ENCODE measurements at places on chromosomes 5 and 9.

DNA sequence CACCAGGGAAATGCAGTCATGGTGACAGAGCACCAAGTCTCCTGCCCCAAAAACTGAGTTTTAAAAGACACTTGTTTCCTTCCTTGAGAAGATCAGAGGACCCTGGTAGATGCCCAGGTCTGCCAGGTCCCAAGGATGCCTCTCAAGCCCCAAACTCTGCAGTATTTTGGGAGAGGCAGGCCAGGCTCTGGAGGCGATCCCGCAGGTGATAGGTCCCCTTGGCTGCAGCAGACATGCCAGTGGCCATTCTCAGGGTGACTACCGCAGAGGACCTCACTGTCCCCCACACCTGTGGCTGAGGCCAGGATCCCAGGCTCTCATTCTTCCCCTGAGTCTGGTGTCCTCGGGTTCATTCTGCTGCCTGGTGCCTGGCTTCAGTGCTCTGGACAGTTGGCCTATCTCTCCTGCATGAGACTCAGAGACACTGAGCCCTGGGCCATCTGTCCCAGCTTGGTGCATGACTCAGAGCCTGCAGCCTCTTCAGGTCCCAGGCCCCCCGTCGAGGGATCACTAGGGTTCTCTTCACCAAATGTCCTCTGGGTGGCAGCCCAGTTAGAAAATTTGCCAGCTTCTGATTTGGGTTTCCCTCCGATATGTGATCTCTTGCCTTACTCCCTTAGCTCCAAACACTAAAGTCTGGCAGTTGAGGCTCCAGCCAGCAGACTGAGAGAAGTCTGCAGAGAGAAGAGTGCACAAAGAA, 59.7 kb upstream of the GARNL3 start:
- DNase-seq = no peak

- no peak for DNase-seq
Observed at GRCh38 chr9:120030847-120031246, 549.1 kb downstream of the CDK5RAP2 start.

DNA sequence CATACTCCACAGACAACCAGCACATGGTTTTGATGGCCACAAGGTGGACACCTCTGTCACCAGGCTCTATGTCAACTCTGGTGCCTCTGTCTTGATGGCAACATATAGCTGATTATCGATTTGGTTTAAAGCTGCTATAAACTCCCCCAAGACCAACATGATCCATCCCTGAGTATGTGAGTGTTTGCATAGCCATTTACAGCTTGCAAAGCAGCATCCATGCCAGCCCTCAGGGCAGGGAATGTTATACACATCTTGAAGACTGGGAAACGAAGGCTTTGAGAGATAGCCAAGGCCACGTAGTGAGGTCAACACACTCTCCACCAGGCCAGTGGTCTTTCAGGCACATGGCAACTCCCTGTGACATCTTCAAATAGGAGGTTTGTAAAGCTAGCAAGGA, 40.3 kb upstream of the BRINP1 start:
- no peak for DNase-seq

DNA sequence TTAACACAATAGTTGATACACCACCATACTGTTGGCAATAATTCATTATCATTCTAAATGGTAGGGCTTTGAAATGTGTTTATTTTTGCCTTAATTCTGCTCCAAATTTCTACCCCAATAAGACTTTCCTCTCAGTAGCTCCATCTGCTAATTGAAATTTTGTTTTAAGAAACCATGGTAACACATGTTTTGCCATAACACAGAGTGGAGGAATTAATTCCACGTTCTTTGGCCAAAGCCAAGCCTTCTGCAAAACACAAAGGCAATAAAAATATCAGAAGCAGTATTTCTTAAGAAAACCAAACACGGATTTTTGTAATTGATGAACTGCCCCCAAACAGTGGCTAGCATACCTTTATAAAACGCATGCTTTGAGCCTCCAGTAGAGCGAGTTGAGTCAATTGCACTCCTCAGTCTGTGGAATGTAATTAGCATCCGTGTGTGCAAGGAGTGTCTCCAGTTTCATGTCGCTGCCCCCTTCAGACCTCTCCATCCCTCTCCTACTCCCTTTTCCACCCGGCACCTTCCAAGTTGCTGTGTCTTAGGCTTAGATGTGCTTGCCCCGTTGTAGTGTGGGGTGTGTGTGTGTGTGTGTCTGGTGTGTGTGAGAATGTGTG, 58.2 kb upstream of the CKS2 start:
- no peak for DNase-seq

DNA sequence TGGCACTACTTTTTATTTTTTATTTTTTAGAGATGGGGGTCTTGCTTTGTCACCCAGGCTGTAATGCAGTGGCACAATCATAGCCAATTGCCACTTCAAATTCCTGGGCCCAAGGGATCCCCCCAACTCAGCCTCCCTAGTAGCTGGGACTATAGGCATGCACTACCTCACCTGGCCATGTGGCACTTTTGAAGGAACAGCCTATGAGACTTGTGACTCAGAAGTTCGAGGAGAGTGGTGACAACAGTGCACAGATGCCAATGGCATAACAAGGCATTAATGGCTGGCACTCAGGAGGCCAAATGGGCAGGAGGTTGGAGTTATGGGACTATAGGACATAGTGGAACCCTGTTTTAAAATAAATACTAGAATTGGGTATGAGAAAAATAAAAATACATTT, 33.7 kb downstream of the ANKRD31 start:
- DNase-seq = no peak

GRCh38 chr9:79588488-79589223, 16.9 kb downstream of the TLE4 start:
- no peak for DNase-seq

GRCh38 chr9:23926368-23926767, 100.3 kb upstream of the ELAVL2 start:
- DNase-seq = no peak

All from HuH-7.5 (cell line).